ENCODE measurements at places on chromosomes 3 and 15.
A peak's percentile ranks its signal among the peaks of the same experiment; 100 is the strongest.

DNA sequence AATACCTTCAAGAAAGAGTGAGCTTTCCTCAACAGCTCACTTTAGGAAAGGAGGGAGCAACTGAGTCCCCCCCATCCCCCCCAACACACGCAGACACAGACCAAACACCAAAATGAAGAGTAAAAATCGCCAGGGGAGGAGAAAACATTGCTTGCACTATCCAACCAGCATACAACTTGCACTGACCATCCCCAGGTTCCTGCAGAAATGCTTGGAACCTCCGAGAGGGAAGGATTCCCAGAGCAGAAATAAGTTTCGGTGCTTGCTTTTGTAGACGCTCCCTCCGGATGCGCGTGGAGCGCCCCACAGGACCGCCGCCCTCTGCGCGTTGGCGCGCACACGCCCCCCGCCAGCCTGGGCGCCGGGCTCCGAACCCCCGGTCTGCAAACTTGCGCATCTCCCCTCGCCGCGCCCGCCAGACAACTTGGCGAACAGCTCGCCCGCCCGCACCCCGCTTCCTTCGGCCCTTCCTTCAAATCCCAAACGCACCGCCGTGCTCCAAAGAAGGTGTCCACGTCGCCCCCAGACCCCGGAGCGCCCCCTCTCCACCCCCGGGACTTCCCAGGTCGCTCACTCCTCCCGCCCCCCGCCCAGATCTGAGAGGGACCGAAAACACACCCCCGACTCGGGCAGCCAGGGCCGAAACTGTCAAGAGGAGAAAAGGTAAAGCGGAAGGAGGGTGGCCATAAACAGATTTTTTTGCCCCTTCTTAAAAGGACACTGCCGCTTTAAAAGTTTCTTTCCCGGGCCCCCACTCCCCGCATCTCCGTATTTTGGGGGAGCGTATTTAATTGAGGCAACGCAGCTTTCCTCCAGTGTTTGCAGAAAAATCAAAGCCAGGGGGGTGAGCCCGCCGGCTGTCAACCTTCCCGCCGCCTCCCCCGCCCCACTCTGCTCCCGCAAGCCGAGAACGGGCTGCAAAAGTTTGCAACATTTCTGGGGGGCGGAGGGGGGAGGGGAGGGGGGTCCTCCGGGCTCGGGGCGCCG is 859 bp downstream of the RORA start:
- DNase-seq, result no peak

- DNase-seq, result no peak
These were observed 49.4 kb downstream of the HERC2 start for GRCh38 chr15:28272587-28272986.

DNA sequence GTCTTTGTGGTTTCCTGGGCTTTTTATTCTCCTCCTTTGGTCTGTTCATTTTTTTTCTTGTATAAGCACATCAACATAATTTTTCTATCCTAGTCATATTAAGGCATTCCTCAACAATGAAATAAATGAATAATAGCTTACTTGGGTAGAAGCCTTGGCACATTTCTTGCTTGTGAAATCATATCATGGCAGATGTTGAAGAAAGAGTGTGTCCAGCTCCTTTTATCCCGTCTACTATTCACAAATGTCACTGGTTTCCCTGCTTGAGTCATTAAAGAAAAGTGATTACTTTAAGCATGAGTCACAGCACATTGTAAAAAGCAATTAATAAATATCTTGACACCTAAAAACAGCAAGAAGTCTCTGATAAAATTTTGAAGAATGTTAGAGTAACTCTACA is 42.1 kb downstream of the MINAR1 start:
- no peak for DNase-seq

GRCh38 chr15:100759106-100759505 is 120.5 kb upstream of the ALDH1A3 start:
- no peak for DNase-seq

DNA sequence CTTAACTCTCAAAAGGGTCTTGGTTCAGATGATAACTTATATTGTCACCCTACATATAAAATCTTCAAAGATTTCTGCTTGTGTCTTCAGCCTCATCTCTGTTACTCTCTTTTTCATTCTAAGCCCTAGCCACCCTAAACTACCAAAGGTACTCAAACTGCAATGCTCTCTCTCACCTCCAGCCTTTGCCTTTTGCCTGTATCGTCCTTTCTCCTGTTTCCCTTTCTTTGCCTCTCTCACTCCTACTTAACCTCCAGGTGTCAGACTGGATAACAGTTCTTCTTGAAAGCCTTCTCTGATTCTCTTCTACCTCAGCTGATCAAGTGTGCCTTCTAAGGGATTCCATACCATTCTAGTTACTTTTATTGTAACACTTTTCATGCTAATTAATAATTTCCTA is 149.8 kb downstream of the SERPINI1 start:
- no peak for DNase-seq

DNA sequence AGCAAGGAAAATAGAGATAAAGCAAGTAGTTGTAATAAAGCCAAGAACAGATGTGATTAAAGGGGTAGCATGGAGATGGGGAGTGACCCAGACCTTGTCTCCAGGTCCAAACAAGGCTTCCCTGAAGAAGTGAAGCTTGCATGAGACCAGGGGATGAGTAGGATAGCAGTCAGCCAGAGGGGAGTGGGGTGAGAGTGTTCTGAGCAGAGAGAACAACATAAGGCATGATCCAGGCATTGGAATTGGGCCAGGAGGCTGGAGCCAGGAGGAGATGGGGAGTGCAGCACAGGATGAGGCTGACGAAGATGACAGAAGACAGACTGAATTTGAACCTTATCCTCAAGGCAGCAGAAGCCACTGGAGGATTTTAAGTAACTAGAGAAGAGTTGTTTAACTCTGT is 7.2 kb downstream of the TMOD2 start:
- no peak for DNase-seq

DNA sequence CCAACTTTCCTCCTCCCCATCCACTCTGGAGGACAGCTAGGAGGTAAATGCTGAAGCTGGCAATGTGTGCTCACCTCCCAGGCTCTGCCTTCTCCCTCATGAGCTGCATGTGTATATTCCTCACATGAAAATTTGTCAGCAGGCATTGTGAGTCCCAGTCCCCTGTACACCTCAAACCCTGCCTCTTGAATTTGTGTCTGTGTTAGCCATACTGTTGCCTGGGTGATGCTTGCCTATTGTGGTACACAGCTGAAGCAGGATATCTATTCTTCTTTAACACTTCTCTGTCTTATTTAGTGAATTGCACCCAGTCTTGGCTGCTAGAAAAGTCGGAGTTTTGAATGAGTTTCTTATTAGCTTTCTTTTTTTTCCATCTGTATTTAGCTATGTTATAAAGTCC is 586.0 kb upstream of the TGFBR2 start:
- no peak for DNase-seq

- no peak for DNase-seq
These were observed 47.3 kb upstream of the USP50 start for GRCh38 chr15:50593761-50594160.

DNA sequence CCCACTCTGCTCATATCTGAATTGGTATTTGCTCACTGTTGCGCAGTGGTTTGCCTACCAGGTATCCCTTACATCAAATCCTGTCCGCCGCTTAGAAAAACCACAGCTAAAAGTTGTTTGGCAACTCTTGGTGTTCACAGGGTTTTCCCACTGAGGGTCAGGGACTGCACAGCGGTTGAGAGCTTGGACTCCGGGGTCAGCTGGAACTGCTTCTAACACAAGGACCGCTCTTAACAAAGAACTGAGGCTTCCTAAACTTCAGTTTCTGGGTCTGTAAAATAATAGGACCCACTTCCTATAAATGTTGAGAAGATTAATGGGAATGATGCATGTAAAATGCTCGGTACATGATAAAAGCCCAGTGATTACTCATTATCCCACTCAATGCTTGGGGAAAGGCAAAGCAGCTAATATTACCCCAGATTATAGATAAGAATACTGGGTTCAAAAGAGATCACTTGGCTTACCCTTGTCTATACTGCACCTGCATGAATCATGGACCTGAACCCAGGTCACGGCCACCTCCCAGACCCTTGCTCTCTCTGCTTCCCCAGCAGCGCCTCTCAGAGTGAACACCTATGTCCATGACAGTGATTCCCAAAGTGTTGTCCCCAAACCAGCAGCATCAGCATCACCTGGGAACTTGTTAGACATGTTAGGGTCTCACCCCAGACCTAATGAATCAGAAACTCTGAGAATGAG is 36.1 kb downstream of the LIPC start:
- no peak for DNase-seq

DNA sequence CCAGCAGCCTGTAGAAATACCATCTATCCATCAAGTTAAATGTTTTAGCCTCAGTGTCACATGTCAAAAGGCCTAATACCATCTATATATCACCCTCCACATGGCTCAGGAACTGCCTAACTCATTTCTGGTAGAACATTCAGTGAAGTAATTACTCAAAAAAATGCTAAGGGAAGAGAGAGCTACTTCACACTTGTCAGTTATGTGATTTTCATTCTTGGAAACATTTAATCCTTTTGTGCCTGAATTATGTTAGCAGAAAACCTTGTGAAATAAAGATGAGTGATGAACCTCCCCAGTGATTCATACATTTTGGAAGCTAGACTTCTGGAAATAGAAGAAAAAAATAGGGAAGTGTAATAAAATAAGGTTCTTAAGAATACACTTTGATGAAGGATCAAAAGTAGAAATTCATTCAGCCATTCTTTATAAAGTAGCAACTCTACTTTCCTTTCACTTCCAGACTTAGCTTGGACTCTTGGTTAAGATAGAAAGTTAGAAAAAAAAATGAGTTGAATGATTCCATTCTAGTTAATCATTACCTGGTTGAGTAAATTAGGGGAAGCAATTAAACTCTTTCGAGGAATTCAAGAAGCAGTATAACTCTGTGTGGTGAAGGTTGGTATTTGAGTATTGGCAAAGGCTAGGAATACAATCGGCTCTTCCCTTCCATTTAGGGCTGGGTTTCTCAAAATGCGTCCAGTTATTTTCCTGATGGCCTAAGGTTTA is 3.6 kb downstream of the OTOL1 start:
- no peak for DNase-seq

GRCh38 chr15:86327230-86327865 is 247.7 kb downstream of the AGBL1 start:
- DNase-seq, result no peak

DNA sequence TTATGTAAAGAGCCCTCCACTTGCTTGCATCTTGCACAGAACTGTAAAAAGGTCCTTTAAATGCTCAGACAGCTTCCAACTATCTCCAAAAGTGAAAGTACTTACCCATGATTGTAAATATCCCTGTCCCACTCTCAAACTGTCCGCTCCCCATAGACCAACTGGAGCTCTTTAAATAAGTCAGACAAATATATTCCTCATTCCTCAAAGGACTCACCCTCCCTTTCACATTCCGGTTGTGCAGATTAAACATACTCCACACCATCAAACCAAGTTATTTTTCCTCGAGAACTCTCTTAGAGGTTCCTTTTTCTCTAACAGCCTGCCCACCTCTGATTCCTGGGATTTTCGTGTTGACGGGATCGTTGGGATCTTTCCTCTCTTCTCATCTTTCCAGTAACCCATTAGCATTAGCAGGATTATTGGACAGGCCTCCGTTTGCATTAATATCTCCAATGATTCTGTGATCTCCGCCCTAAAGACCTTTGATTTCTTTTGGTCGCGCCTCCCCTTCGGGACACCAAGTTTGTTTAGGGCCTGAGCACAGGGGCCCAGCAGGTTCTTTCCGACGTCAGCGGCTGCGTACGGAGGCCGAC is 763 bp downstream of the GOLGB1 start:
- DNase-seq, result peak; percentile 13

DNA sequence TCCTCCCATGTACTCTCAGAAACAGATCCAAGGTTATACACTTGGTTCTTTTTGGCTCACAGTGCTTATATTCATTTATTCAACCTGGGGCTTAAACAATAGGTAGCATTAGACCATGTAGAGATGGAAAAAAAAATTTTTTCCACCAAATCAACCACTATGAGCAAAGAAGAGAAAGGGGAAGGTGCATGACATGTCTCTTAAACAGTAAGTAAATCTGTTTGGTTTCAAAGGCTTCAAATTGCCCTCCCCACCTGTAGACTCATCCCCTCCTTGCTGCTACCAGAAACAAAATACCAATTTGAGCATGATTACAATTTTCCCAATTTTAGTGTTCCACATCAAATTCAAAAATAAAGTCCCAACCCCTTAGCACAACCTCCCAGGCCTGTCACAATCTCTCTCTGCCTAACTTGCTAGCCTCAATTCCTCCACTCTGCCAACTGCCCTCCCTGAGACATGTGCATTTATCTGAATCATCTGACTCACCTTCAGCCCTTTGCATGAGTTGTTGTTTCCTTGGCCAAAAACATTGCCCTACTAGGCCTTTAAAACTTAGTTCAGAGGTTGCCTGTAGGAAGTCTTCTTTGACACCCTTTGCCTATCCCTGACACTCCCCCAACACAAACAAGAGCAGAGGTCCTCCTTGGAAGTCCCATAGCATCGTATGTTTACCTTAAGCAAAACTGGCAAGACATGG is 30.3 kb upstream of the TSC22D2 start:
- no peak for DNase-seq

GRCh38 chr15:70614221-70614620 is 149.1 kb downstream of the UACA start:
- no peak for DNase-seq

- DNase-seq, result no peak
These were observed 76.7 kb downstream of the RAD18 start for GRCh38 chr3:8886546-8886945.

- DNase-seq, result no peak
These were observed 75.9 kb downstream of the MYO9A start for GRCh38 chr15:72042054-72042453.

DNA sequence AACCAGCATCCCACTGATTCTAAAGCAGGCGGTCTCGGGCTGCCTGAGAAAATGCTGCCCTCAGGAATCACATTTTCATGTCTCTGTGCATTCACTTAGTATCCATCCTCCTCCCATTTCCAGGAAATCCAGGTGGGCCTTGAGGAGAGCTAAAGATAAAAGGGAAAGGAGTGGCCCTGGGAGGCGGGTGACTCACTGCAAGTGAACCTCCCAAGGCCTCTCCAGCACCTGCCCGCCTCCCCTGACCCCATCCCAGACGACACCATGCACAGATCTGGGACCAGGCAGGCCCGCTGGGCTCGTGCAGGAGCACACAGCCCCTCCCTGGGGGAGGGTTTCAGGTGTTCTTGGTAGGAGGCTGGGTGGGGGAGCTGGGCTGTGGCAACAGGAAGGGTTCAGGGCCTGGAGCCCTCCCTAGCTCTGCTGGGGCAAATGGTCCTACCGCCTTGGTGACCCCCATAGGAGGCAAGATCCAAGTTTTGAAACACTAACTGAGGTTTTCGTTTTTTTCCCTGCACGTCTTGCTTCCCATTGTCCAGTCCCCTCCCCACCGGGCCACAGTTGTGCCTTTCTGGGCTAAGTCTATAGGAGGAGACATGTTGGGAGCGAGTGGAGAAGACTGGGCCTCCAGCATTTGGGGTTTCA is 22.2 kb downstream of the MELTF start:
- no peak for DNase-seq

GRCh38 chr3:52447512-52448355 is 2.8 kb upstream of the SEMA3G start:
- DNase-seq, result no peak

Data from CD4-positive, alpha-beta memory T cell (primary cell).